ENCODE measurements at places on chromosomes 16 and 17.

DNA sequence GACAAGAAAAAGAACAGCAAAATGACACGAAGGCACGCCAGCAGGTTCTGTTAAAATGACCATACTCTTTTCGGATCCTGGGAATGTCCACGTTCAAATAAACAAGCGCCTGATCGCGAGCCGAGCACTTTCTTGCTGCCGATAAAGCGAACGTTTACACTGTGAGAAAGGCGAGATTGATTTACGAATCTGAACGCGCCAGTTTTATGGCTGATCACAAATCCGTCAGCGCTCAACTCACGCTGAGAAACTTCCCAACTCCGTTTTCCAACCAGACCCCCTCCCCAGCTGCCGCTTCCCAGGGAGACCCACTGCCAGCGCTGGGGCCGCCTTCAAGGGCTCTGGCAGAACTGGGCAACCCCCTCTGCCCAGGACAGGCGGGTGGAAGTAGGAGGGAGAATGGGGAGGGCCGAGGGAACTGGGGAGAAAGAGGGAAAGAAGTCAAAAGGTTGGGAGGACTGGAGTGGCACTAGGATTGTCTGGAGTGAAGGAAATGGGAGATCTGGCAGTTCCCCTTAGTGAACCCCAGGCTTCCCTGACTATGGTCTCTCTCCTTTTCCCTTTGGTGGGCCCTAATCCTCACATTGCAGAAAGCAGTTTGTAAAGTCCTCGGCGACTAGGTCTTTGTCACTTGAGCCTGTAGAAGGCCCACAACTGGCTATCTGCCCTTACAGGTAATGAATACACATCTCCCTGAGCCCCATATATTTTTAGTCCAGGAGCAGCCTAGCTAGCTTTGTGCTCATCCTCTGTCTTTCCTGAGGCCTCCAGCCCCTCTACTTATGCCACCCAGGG lies 6.9 kb downstream of the HOXB4 start:
- DNase-seq = no peak

- peak; percentile 67 for DNase-seq
These were observed 3.7 kb upstream of the ERN1 start for GRCh38 chr17:64133546-64134215.

- DNase-seq = no peak
These were observed 20.3 kb downstream of the PRAC1 start for GRCh38 chr17:48701864-48702532.

DNA sequence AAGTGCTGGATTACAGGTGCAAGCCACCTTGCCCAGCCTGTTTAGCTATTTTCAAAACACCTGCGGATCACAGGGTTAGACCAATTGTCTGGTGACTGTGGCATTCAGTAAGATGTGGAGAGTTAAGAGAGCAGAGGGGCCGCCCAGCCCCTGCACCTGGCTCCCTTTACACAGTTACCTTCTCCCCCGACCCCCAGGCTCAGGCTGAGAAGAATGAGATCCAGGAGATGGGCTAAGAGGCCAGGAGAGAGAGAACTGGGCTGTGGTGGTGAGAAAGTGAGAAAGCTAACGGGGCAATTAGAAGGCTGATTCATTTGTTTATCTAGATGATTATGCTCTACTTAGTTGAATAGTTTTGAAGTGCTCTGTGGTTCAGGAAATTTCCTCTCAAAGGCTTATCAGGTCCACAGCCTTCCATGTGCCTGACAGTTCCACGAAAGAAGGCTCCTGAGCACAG lies 67.8 kb upstream of the AXIN2 start:
- no peak for DNase-seq

GRCh38 chr16:11117576-11118211 lies 138.3 kb downstream of the SOCS1 start:
- DNase-seq = no peak

DNA sequence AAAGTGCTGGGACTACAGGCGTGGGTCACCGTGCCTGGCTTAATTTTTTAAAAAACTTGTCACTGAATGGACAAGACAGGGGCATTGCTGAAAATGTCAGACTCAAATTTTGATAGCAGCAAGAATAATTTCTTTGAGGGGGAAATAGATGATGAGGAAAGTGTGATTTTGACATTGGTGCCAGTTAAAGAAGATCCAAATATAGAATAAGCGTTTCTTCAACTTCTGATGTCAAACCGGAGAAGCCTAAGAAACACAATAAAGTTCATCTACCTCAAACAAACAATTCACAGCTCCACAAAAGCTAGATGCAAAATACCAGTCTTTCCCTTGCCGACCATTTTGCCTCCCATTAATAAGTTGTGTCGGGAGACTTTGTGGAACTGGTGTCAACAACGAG lies 4.5 kb downstream of the MT1X start:
- no peak for DNase-seq

DNA sequence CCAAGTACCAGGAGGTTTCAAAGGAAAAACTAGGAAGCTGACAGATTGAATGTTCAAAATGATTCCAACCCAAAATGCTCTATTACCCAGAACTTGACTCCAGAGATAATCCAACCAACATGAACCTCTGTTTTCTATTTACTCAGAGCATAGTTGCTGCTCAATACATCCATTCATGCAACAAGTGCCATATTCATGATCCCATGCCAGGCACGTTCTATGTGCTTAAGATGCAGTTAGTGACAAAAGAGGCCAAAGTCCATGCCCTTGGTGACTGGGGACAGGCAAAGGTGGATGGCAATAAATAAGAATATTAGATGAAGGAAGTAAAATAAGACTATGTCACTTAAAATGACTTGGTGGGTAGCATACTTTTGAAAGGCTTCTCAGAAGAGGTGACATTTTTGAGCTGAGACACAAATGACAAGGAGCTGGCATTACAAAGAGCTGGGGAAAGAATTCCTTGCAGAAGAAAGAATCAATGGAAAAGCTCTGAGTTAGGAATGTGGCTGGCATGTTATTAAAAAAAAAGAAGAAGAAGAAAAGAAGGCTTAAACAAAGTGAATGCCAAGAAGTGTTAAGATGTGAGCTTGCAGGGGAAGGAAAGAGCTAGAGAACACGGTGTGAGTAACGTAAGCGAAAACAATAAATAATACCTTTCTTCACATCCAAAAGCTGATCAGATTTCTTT lies 34.5 kb downstream of the TOX3 start:
- DNase-seq = no peak

- no peak for DNase-seq
These were observed 20.4 kb upstream of the XYLT1 start for GRCh38 chr16:17491140-17491662.

DNA sequence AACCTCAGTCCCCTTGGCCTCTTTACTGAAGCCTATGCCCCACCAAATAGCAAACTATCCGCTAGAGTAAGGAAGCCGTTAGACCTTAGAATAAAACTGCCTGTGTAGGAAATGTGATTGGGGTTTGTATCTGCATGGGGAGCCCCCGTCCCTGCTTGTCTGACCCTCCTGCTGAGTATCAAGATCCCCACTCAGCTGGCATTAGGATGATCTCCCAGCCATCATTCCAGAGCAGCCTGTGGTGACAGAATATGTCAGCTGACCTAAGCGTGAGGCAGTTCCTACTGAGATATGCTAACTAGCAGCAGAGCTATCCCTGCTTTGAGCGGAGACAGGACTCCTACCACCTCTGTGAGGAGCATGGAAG lies 645 bp upstream of the GFOD2 start:
- peak; percentile 55 for DNase-seq

DNA sequence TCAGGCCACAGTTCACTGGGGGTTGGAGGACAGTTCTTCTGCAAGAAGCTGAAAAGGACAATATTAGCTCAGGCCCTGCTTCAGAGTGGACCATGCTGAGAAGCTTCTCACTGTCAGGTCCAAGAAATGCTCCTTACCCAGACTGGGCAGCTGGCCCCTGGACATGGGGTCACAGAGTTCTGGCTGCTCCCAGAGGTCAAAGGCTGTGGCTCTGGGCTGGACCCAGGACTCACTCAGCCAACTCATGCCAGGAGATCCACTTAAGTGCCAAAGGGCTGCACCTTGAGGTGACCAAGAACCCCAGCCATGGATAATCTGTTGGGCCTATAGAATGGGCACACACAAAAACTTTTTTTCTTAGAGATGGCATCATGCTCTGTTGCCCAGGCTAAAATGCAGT lies 4.0 kb downstream of the CES2 start:
- DNase-seq = no peak

DNA sequence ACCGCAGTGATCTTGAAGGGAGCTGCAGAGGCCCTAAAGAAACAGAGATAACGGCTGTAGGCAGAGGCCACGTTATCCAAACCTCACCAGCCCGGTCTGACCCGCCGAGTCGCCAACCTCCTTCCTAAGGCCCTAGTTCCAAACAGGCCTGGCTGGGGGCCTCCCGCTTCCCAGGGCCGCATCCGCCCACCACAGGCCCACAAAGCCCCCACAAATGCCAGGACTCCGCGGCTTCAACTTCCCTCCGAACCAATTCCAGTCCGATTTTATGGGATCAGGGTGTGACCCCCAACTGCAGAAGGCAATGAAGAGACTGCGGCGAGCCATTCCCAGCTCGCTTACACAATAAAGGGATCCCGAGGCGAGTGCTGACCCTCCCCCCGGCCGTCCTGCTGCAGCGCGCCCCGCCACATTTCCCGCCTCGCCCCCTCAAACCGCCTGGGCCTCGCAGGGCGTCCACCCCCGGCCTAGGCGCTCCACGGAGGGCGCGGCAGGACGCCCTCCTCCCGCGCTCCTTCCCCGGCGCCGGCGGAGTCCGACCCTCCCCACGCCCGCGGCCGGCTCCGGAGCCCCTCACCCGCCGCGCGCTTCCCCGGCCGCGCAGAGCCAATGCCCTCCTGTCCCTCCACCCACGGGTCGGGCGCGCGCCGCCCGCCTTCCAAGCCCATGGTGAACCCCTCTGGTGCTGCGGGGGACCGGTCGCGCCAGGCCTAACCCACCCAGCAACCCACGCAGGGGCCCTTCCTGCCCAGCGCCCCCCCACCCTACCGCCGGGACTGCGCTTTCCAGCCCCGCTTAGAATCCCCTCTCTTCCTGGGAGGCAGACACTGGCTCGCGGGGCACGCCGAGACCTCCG lies 926 bp downstream of the MYH10 start:
- DNase-seq = no peak

DNA sequence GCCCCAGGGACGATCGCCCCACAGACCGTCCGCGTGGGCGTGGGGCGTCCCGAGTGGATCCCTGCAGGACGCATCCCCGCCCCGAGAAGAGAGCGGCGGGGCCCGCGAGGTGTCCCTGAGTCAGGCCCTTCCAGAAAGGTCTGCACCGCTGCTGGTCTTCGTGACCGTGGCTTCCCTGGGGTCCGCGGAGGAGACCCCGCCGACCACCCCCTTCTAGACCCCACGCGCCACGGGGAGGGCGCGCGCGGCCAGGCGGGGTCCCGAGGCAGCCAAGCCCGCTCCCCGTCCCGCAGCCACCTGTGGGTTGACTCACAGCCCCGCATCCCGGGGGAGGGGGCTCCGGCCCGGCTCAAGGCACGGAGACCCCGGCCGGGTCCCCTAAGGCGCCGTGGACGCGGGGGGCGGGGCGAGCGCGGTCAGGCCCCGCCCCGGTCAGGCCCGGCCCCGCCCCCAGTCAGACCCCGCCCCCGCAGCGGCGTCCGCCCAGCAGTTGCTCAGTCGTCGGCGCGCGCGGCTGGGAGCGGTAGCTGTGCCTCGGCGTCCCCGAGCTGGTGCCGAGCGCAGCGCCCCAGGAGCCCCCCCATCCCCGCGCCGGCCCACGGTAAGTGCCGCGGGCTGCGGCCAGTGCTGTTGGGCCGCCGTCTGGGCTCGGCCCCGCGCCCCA lies at the start of gene BAIAP3:
TSS of gene BAIAP3 (plus strand) at position 497 of the 664 bp plus-strand sequence. CDS start 4,905 bp downstream, outside the sequence.
- no peak for DNase-seq

DNA sequence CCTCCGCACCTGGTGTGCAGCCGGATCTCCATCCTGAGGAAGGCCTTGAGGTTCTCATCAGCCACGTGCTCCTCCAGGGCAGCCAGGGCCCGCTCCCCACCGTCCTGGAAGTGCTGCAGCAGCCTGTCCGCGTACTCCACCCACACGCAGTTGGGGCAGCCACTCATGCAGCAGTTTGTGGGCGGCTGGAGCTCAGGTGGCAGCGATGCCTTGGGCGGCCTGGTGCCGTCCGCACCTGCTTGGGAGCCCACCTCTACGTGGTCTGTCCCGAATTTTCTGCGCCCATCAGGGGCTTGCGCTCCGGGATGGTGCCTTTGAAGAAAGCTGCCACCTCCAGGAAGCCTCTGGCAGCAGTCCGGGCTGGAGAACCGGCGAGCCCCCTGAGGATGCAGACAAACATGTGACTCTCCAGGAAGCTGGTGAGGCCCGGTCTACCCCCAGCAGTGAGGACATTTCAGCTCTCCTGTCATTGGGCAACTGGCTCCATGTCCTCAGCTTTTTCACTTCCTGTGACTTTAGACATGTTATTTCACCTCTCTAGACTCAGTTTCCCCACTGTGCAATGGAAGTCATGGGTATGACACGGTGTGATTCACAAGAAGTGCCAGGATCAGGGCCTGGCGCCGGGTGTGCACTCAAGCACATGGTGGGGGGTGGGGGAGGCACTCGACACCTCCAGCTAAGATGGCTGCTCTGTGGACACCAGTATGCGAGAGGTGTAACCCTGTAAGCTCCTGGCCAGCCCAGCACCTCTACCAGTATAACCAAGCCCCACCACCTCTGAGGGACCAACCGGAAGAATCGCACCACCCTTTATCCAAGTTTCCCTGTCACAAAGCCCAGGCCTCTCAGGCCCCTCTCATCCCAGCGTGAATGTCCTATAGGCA lies 957 bp downstream of the OXLD1 start:
- DNase-seq = peak; percentile 14

DNA sequence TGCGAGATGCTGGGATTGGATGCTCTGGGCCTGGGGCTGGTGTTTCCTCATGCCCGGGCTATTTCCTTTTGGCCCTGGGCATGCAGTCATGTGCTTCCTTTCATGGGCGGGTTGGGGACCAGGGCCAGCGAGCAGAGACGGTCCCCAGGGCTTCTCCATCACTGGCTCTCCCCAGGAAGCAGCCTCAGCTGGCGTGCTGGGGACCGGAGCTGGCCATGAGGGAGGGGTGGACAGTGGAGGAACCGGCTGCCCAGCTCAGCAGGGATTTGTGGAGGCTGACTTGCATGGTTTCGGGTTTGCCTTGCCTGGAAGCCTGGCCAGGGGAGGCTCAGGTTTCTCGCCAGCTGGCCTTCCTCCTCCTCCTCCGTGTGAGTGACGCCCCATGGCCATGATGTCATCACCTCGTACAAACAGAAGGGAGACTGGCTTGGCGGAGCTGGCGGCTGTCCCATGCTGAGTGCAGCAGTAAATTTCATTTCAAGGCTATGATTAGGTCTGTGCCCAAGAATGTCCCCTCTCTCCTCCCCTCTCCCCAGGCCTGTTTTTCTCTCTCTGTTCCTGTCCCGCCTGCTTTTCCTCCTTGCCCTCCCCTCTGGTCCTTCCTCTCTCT lies 8.9 kb upstream of the TIMP2 start:
- peak; percentile 97 for DNase-seq

- no peak for DNase-seq
These were observed 249.1 kb downstream of the C16orf95 start for GRCh38 chr16:87067836-87068761.

Measured in RPMI7951 (cell line).